Tracheal epithelial cell (primary cell): ENCODE measurements at places on chromosomes 12 and 14. TPM values are rescaled to one million over a fixed set of nuclear protein-coding genes. Genes with fewer than 3 reads are reported as not detected.

The KRT3 gene
- total RNA-seq = not detected in 2 replicates

The SLC39A5 gene
- not detected in 2 replicates for total RNA-seq

The ACACB gene
- total RNA-seq = 1.3 and 1.9 TPM in 2 replicates

The STXBP6 gene
- total RNA-seq = 0.21 TPM in 1 of 2 replicates, not detected in the other

The OTUB2 gene
- total RNA-seq = 1.7 and 7.5 TPM in 2 replicates
